ENCODE measurements at places on chromosomes 16 and 17.

DNA sequence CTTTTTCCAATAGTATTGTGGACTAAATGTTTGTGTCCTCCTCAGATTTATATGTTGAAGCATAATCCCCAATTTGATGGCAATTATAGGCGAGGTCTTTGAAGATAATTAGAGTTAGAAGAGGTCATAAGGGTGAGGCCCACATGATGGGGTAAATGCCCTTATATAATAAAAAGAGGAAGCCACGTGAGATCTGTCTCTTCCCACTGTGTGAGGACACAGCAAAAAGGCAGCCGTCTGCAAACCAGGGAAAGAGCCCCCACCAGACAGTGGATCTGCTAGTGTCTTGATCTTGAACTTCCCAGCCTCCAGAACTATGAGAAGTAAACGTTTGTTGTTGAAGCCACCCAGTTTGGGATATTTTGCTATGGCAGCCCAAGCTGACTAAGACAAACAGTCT lies 76.0 kb downstream of the LYRM1 start:
- DNase-seq, result no peak

DNA sequence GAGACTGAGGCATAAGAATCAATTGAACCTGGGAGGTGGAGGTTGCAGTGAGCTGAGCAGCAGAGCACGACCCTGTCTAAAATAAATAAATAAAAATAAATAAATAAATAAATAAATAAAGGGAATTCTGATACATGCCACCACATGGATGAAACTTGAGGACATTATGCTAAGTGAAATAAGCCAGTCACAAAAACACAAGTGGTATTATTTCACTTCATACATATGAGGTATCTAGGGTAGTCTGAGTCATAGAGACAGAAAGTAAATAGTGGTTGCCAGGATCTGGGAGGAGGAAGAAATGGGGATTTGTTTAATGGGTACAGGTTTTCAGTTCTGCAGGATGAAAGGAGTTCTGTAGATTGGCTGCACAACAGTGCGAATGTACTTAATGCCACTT lies 16.3 kb downstream of the PIPOX start:
- no peak for DNase-seq

DNA sequence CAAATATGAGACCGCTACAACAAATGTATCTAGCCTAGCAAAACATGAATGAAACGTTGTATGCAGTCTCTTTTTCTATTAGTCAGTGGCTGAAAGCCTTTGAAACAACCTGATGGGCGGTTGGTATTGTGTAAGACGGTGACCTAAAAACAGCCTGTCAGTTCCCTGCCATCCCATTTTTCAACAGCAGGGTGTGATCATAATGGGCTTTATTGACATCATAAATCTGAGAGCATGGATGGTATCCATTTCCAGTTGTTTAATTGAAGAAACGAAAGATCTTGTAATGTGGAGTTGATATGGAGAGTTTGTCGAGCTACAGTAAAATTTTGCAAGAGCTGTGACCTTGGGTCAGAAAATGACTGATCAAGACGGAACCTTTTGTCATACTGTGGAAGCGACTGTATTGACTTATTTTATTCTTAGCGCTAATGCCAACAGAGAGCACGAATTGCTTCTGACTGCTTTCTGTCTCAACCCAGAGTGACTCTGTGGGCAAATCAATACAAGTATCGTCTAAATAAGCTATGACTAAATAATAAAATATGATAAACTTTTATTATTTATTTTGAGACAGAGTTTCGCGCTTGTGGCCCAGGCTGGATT lies 12.3 kb upstream of the MEIOB start:
- DNase-seq, result no peak

GRCh38 chr16:21339941-21340340 lies 61.9 kb upstream of the CRYM start:
- DNase-seq, result no peak

DNA sequence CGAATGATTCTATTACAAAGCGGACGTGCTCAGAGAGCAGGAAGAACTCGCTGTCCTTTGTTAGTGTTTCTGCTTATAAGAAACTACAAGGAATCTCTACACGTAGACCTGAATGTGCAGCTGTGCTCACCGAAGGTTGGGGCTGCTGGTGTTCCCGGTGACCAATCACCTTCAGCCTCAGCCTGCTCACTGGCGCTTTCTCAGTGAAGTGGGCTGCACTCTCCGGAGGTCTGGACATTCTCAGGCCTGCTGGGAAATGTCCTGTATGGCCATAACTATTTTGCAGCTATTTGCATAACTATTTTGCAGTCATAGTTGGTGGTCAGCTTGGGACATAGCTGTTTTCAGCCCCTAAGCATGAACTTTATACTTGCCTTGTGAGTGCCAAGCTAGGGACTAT lies 9.7 kb upstream of the CIAO3 start:
- no peak for DNase-seq

- no peak for DNase-seq
These were observed 16.6 kb upstream of the PYY start for GRCh38 chr17:43970366-43970765.

- DNase-seq, result no peak
These were observed 57.8 kb upstream of the CIBAR2 start for GRCh38 chr16:85170066-85170491.

- no peak for DNase-seq
These were observed 6.4 kb upstream of the MTSS2 start for GRCh38 chr16:70692130-70692872.

DNA sequence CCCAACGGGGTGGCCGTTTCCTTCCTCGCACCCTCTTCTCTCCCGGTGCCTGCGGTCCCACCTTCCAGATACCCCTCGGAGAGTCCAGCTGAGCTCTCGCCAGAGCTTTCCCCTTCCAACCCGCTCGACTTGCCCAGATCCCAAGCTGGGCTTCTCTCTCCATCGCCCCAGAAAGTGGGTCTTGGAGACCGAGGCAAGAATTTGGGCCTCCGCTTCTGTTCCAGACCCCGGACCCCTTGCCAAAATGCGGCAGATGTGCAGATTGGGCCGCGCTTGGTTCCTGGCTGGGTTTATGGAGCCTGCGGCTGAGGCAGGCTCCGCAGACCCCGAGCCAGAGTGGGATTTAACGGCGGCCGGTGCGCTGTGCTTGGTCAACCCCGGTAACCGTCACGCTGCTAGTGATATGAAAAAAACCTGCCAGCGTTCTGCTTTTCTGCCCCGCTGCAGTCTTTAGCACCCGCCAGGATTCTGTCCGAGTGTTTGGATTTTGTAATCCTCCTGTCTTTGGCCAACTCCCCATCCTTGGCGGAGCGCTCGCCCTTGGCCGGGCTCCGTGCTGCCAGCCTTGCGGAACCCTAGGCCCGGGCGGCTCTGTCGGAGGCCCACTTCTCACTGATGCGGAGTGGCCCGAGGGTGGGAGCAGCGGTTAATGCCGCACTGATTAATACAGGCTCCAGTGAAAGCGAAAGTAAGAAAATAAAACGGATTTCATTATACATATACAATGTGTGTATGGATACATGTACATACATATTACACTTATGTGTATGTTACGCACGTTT lies 754 bp upstream of the SLFN11 start:
- no peak for DNase-seq

- DNase-seq, result no peak
These were observed 354.4 kb downstream of the SNX29 start for GRCh38 chr16:12330946-12331345.

GRCh38 chr16:86534779-86535615 lies 20.0 kb downstream of the MTHFSD start:
- no peak for DNase-seq

DNA sequence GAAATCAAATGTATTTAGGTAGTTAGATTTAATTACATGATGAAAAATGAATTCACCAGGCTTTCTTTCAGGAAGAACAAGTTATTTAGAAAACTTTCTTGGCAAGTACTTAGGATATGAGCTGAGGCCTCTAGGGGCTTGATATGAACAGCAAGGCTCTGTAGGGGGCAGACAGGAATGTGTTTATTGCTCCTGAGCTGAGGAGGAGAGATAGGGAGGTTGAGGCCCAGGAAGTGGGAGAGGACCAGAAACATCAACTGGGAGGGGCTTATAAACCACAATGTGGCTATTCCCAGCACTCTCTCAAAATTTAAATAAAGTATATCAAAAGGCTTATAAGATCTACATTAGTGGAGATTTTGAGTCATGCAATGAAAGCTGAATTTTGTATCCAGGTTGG lies 154.0 kb upstream of the MAF start:
- no peak for DNase-seq

DNA sequence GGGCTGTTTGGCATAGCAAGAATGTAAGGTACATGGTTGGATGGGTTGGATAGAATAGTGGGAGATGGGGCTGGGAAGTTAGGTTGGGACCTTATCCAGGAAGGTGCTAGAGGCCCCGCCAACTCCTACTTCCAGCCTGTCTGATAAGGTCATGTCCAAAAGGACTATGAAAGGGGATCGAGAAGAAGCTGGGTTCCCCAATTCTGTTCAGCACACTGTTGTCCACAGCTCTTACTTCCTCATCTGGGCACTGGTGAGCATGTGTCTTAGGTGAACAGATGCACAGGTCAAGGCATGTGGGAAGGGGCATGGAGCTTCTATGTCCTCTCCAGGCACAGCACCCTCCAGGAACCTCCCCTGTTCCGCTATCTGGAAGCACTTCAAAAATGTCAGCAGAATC lies 5.6 kb upstream of the ULK2 start:
- DNase-seq, result no peak

DNA sequence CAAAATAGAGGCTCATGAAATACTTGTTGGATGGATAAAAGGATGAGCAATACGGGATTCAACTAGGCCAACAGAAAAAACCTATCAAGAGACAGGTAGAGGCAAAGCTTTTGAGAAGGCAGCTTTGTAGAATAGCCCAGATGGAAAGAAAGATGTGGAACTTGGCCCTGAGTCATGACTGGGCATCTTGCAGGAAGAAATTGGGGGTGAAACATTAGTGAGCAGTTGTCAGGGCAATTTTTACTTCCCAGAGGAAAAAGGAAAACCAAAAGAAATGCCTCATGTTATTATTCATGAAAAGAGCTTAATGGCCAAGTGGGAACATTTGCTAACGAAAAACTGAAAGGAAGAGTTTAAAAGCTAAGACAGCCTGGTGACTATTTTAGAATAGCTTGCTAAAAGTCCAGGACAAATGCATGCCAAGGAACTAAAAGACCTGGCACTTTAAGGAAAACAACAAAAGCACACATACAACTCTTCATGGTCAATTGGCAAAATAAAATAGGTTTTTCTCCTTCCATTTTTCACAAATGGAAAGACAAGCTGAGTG lies 180.1 kb downstream of the HS3ST3A1 start:
- DNase-seq, result no peak

All from COR-L47 (cell line).